NCI-H2029 (cell line): ENCODE measurements at places on chromosomes 12 and 14.

DNA sequence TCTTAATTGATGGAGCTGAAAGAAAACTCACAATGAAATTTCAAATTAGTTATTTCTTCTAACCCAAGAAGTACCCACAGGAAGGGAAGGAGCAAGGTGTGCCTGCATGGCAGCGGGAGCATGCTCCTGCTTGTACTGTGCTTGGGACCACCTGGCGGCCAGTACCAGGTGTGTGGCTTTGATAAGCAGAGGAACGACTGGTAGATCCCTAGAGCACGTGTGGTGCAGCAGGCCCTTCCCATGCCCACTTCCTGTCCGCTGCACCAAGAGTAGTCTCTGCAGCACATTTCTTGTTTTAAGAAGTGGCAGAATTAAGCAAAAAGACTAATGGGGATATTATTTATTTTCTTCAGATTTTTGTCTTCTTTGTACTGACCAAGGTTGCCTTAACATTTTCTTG, 122.3 kb upstream of the ATF1 start:
- DNase-seq: no peak

- no peak for DNase-seq
These were observed 31.9 kb upstream of the ETFBKMT start for GRCh38 chr12:31627456-31628054.

- peak; percentile 91 for DNase-seq
These were observed 784 bp downstream of the PSMA6 start for GRCh38 chr14:35292770-35293561.

DNA sequence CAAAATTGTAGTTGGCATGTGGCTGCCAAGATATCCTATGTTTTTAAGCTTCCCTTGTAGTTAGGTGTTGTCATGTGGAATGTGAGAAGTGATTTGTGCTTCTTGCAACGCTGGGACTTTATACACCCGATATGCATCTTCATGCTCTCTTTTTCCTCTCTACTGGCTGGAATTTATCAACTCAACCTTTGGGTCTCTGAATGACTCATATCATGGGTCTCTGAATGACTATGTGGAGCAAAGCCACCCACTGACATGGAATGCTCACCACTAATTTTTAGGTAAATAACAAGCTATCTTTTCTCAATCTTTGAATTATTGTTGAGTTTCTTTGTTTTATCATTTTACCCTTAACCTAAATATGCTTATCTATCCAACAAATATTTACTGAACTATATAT, 144.6 kb downstream of the ATP23 start:
- DNase-seq: no peak

DNA sequence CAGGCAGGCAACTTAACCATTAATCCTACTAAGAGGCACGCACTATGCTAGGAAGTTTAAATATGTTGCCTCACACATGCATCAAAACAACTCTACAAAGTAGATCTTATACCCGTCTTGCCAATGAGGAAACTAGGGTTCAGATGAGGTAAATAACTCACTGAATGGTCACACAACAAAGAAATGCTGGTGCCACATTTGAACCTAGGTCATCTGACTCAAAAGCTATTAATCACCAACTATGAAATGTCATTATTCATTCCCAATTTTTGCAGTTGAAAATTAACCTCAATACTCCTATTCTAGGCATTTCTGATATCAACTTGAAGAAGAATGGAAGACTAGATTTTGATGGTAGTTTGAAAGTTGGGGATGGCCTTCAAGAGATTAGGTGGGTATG, 2.8 kb upstream of the PYROXD1 start:
- no peak for DNase-seq

- DNase-seq: no peak
These were observed 746.6 kb downstream of the LRFN5 start for GRCh38 chr14:42353315-42353714.

DNA sequence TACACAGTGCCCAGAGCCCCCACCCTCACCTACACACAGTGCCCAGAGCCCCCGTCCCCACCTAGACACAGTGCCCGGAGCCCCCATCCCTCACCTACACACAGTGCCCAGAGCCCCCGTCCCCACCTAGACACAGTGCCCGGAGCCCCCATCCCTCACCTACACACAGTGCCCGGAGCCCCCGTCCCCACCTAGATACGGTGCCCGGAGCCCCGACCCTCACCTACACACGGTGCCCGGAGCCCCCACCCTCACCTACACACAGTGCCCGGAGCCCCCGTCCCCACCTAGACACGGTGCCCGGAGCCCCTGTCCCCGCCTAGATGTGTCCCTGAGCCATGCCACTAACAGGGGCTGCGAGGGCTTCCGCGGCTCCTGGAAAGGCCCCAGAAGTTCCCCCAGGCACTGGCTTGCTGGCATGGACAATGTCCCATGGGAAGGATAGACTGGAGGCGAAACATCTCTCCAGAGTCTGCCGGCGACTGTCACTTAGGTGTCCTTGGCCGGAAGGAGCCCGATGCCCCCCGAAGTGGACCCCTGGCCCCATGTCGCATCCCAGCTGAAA, 146.0 kb downstream of the PIWIL1 start:
- DNase-seq: no peak

- DNase-seq: no peak
These were observed 3.9 kb downstream of the CEP170B start for GRCh38 chr14:104868811-104869572.

DNA sequence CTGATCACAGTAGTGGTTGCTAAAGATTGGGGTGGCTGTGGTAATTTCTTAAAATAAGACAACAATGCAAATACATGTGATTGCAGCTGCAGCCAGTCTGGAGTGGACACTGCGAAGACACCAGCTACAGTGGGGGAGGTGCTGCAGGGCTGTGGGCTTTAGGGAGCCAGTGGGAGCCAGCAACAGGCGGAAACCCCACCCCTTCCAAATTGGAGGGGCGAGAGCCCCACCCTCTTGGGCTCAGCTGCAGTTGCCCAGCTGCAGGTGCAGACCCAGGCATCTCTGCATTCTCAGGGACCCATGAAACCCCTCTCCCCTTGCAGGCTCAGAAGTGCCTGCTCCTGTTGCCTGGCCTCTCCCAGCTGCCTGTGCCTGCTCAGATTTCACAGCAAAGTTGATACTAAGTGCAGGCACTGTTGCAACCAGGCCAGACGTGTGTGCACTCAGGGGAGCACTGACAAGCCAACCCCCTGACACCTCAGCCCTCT, 104.8 kb downstream of the MYF5 start:
- DNase-seq: no peak

DNA sequence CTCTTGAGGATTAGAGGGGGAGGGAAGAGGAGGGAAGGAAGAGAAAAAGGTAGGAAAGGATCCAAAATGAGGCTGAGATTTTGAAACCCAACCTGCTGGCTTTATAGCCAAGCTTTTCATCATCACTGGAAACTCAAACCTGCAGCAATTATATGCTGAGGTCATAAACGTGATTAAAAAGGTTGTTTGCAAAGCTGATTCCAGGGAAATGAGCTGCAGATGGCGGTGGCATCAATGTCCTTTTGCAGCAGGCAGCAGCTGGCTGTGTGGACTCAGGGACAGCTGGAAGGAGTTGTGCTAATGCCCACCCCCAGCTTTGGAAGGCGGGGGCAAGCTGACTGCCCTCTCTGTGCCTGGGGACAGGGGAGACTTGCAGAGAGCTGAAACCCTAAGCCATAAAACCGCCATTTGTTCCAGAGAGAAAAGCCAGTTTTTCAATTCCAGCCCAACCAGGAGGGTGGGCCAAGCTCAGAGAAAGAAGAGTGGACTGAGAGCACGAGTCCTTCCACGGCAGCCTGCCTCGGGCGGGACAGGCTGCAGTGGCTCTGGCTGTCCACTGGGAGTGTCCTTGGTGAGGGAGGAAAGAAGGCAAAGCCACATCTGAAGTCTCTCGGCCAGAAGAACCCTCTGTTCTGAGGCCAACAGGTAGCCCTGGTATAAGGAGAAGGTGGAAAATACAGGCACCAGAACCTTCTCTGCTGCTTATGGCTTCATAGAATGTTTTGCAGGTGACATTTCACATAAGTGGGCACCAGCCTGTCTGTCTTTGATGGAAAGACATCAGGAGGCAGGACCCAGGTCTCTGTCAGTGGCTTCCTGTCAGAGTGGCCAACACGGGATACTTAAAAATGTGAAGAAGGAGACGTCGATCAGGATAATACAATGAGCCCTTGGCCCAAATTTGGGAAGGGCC, 90.7 kb downstream of the SINHCAF start:
- DNase-seq: peak; percentile 90

GRCh38 chr12:67390273-67390672, 121.1 kb downstream of the CAND1 start:
- no peak for DNase-seq
